ENCODE measurements at places on chromosomes 1 and 21.

- no peak for DNase-seq
These were observed 237.6 kb downstream of the NTNG1 start for GRCh38 chr1:107378426-107378825.

DNA sequence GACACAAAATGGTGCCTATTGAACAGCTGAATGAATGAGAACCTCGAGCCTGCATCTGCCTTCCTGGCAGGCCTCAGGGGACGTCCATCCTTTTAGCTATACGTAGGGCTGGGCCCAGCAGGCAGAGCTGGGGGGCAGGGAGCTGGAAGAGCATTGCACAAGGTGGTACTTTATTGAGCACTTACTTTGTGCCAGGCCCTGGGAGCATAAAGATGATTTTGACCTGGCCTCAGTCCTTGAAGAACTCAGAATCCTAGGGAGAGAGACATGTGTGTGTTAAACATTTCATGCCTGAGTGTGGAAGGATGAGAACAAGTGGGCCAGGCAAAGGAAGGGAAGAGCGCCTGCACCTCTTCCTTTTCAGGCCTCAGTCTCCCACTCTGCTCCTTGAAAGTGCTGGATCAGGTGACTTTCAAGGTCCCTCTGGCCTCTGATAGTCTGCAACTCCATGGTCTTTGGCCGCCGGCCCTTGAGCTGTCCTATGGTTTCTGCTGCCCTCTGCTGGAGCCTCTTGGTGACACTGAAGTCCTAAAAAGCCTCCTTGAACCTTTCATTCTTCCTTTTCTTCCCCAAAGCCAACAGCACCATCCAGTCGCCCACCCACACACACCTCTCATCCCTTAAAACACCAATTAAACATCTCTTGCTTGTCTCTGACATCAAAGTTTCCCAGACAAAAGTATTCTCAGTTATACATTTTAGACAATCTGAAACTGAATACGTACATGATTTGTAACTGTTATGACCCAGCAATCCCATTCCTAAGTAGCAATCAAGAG, 3.5 kb upstream of the PEAR1 start:
- peak; percentile 81 for DNase-seq

- no peak for DNase-seq
These were observed 5.0 kb upstream of the GLRX2 start for GRCh38 chr1:193110246-193110645.

DNA sequence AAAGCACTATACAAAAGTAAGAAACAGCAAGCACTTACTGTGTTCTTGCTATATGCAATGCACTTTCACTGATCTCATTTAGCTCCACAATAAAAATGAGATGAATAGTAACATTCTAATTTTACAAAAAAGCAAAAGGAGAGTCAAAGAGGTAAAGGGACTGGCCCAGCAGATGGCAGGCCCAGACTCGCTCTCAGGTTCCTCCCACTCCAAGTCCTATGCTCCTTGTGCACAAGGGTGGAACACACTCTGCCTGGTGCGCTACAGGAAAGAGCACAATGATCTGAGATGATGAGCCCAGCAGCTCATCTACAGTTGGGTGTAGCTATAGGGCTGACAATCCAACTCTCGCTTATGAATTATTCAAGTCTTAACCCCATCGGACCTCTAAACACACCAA, 94.1 kb upstream of the LYST start:
- DNase-seq = no peak

GRCh38 chr1:209456878-209457277, 126.6 kb upstream of the CAMK1G start:
- no peak for DNase-seq

DNA sequence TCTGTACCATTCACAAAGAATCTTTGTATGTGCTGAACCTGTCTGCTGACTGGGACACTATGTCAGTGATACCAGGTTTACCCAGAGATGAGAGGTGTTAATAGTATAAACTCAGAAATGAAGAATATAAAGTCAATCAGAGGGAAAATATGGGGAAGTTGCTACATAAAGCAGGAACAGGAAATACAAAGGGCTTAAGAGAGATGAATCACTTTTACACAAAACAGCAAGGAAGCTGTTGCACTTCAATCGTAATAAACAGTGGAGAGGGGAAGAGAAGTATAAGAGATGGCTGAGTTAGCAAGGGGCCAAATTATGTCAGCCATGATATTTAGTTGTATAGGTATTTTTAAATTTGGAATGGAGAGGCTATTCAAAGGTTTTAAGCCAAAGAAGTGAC, 890.2 kb upstream of the NCAM2 start:
- no peak for DNase-seq

- no peak for DNase-seq
These were observed 178.0 kb downstream of the ZNF281 start for GRCh38 chr1:200231787-200232231.

DNA sequence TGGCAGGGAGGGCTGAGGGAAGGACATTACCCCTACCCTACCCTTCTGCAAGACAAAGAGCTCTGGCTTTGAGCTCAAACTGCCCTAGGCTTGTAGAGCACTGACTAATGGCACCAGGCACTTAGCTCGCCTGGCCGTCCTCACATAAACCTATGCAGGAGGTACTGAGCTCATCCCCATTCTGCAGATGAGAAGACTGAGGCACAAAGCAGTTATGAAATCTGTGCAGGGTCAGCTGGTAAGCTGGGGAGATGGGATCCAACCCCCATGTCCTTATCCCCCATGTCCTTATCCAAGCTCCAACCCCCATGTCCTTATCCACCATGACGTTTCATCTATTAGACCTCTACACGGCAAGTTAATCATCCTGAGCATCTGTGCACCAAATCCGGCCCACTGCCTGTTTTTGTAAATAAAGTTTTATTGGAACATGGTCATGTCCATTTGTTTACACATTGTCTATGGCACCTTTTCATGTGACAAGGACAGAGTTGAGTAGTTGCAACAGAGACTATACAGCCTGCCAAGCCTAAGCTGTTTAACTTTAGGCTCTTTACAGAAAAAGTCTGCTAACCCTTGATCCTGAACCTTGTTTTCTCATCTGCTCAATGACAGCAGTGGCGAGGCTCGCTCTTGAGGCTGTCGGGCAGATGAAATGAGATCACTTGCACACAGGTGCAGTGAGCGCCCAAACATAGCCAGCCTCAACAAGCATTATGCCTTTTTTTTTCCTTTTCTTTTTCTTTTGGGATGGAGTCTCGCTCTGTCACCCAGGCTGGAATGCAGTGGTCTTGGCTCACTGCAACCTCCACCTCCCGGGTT, 86.8 kb downstream of the FBXO2 start:
- no peak for DNase-seq

DNA sequence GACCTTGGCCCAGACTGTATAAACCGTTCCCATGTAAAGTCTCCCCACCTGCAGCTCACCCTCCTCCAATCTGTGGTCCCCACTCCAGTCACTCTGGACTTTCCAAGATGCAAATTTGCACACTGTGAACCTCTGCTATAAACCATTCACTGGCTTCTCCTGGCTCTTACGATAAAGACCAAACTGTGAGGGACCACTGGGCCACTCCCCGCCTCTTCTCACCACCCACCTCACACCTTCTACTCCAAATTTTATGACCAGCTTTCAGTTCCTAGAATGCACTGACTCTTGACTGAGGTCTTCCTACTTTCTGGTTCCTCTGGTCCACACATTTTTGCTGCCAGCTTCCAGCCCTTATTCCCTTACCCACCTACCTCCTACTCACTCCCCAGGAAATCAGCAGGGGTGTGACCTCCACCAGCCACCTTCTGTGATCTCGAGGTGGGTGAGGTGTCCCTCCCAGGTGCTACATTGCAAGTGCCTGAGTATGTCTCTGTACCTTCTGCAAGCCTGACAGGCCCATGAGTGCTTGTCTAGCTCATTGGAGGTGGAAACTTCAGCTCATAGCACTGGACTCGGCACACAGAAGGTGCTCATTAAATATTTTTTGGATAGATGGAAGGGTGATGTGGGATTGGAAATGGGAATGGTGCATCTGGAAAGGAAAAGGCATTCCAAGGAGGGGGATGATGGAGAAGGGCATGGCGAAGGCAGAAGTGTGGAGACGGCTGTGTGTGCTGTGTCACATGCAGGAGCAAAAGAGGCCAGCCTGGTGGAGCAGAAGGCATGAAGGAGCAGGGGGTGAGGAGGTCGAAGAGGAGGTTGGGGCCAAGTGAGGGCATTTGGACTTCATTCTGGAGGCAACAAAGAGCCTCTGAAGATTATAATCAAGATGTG, 15.6 kb upstream of the CSF1 start:
- no peak for DNase-seq

- no peak for DNase-seq
These were observed 33.6 kb downstream of the CD58 start for GRCh38 chr1:116537040-116537831.

DNA sequence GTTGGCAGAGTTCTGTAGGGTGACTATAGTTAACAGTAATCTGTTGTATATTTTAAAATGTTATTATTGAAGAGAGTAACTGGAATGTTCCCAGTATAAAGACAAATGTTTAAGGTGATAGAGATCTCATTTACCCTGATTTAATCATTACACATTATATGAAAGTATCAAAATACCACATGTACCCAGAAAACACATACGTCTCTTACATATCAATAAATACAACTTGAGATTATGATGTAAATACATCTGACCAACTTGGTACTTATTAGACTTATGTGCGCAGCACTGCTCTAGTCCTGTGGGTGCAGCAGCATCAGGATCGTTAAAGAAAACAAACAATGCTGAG, 670 bp upstream of the PARK7 start:
- no peak for DNase-seq

GRCh38 chr1:209190591-209191261, 392.8 kb upstream of the CAMK1G start:
- no peak for DNase-seq

GRCh38 chr1:207020709-207021107, 11.8 kb downstream of the C1orf116 start:
- no peak for DNase-seq

GRCh38 chr1:201164645-201165044, 10.4 kb upstream of the TMEM9 start:
- no peak for DNase-seq

DNA sequence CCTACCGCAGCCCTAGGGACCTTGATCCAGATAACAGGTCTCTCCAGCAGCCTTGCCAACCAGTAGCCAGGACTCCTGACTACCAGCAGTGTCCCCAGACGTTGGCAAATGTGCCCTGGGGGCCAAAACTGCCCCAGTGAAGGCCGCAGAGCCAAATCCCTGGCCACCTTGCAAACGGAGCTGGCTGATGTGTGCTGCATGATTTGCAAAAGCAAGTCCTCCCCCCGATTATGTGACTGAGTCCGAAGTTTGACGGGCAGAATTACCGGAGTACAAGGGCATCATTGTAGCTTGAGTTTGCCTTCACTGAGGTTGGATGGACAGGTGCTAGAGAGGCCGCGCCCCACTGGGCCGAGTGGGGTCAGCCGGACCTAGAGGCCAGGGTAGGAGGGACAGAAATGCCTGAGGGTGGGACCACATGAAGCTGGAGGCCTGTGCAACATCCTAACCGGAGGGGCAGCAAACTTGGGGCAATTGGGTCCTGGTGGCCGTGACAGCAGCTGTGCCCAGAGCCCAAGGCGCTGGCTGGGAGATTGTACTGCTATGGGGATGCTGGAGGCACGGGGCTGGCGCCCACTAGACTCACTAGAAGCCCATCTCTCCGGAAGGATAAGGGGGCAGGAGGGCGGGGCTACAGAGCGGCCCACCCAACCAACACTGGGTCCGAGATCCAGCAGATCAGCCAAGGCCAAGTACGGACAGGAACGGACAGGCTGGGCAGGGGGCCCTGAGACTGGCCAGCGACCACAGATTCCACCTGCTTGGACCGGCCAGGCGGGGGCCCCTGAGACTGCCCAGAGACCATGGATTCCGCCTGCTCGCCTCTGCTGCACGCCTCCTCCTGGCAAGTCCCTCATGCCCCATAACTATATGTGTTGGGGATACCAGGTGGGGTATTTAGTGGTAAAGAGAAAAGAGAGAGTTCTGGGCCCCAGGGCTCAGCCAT, 2.8 kb downstream of the ARHGEF16 start:
- no peak for DNase-seq

DNA sequence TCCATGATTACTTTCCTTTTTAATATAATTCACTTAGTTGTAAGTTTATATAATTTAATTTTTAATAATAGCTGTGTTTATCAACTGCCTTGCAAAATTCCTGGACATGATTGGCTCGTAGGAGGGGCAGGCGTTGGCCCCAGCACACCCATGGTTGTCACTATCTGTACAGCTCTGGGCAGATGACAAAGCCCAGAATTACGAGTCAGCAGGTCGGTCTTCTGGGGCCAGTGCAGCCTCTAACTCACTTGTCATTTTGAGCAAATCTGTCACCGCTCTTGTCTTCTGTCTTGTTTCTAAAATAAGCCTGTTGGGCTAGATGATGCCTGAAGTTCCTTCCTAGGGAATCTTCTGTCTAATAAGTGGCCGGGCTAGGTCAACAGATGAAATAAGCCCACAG, 21.4 kb upstream of the LRRC38 start:
- no peak for DNase-seq

DNA sequence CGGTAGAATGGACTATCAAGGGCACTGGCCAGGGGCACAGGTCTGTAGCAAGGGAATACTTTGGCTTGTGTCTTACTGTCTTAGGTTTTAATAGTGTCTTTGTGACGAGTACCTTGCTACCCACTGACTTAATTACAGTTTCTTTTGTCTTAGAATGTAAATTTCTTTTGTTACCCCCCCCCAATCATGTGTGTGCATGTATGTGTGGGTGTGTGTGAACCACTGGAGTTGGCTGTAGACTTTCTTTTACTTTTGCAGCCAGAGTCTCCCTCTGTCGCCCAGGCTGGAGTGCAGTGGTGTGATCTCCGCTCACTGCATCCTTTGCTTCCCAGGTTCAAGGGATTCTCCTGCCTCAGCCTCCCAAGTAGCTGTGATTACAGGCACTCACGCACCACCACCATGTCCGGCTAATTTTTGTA, 61.8 kb upstream of the CLDN14 start:
- DNase-seq = no peak

DNA sequence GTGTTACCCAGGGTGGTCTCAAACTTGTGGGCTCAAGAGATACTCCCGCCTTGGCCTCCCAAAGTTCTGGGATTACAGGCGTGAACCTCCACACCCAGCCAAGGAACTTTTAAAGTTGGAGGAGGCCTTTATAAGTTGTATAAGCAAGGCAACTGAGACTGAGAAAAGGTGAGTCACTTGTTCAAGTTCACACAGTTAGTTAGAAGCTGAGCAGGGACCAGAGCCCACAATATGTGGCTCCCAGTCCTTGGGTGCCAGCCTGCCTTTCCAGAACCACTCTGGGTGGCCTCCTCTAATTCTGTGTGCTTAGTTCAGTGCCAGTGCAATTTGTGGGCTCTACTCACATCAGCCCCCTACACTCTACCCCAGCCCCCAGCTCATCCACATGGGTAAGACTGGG, 3.7 kb downstream of the RAB25 start:
- DNase-seq = no peak

DNA sequence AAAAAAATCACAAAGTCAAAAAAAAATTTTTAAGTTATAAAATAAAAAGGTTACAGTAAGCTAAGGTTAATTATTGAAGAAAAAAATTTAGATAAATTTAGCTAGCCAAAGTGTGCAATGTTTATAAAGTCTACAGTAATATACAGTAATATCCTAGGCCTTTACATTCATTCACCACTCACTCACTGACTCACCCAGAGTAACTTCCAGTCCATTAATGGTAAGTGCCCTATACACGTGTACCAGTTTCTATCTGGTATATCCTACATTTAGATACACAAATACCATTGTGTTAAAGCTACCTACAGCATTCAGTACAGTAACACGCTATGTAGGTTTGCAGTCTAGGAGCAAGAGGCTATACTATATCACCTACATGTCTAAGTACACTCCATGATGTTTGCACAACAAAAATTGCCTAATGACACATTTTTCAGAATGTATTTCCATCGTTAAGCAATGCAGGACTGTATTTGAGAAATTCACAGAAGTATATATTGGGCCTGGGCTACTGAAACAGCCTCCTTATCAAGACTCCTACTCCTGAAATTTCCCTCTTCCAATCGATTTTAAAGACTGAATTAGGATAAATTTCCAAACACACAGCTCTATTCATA, 155.1 kb downstream of the COP1 start:
- DNase-seq = no peak
